PC-3 (cell line): ENCODE measurements at places on chromosomes 4 and X.
A peak's percentile ranks its signal among the peaks of the same experiment; 100 is the strongest.

DNA sequence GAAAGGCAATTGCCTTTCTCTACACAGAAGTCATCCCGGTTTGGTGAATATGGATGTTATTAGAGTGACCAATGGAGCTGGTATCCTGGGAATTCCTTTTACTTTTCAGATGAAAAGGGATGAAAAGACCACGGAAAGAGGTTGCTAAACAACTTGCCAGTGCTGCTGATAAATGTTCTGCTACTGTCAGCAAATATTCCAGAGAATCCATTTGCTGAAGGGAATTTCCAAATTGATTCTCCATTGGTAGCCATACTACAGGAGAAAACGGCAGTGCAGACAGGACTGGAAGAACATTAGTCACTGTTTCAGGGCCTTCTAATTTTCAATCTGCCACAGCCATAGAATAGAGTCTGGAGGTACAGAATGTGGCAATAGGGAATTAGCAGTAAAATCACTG is 451.5 kb downstream of the PCDH11X start:
- no peak for DNase-seq

GRCh38 chr4:101014417-101014816 is 332.9 kb downstream of the PPP3CA start:
- no peak for DNase-seq

- no peak for DNase-seq
Measured at GRCh38 chrX:74636749-74637314, 22.4 kb upstream of the RLIM start.

GRCh38 chrX:118183606-118184005 is 67.0 kb upstream of the KLHL13 start:
- DNase-seq, result peak; percentile 17

DNA sequence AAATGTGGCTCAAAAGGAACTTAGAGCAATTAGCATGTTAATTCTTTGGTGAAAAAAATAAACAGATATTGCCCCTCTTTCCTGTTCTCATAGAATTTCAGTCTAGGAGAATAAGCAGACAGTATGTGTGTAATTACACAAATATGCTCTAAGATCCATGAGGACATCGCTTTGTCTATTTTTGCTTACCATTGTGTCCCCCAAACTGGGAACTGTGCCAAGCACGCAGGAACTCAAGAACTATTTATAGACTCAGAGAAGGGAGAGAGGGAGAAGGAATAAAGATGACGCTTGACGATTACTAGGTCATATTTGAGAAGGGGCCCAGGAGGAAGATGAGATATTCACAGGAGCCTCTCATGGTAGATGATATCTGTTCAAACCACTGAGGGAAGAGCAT is 692.6 kb downstream of the RAB28 start:
- DNase-seq, result no peak

GRCh38 chr4:142645475-142646108 is 200.5 kb downstream of the INPP4B start:
- DNase-seq, result no peak

GRCh38 chrX:23838953-23839352 is 56.0 kb downstream of the SAT1 start:
- DNase-seq, result no peak

DNA sequence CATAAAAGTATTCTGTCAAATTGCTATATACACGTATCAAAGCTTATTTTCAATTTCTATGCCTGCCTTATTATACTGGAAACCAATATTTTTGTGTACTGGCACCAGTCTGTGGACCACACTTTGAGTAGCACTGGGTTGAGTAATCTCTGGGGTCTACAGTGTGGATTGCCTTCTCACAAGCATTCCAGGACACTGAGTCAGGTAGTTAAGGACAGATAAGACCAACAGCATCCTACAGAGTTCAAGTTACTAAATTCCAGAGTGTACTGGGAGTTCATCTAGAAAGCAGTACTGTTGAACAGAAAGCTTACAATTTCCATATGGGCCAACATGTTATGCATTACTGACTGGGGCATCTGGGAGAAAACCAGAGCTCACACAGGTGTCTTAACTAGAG is 61.8 kb downstream of the VMA21 start:
- DNase-seq, result no peak

GRCh38 chr4:52246827-52247226 is 195.7 kb downstream of the SPATA18 start:
- no peak for DNase-seq

GRCh38 chr4:7826176-7826908 is 113.3 kb downstream of the AFAP1 start:
- DNase-seq, result no peak

- DNase-seq, result no peak
Measured at GRCh38 chrX:8083286-8083685, 87.8 kb downstream of the VCX2 start.

- DNase-seq, result peak; percentile 70
Measured at GRCh38 chr4:74292111-74292870, 16.0 kb upstream of the EPGN start.

- DNase-seq, result peak; percentile 84
Measured at GRCh38 chr4:125115941-125116340, 198.8 kb upstream of the FAT4 start.

GRCh38 chr4:38322714-38323113 is 341.3 kb upstream of the KLF3 start:
- peak; percentile 44 for DNase-seq

DNA sequence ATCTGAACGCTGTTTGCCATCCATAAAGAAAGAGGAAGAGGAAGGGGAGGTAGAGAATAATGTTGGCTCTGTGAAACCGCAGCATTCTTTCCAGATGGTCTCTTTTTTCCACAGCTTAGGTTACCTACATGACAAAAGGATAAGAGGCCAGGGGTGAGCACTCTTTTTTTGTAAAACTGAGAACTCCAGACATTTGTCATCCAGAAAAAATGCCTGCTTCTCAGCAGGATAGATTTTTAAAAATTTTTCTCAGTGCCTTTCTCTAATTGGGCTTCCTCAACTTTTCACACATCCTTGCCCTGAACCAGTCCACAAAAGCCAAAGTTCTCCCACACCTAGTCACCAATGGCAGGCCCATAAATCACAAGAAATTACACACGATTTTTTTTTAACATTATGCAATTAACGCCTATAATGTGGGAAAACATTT is 158.1 kb upstream of the TENM3 start:
- DNase-seq, result no peak

GRCh38 chrX:102950908-102951866 is 14.1 kb downstream of the RAB40AL start:
- DNase-seq, result peak; percentile 81

DNA sequence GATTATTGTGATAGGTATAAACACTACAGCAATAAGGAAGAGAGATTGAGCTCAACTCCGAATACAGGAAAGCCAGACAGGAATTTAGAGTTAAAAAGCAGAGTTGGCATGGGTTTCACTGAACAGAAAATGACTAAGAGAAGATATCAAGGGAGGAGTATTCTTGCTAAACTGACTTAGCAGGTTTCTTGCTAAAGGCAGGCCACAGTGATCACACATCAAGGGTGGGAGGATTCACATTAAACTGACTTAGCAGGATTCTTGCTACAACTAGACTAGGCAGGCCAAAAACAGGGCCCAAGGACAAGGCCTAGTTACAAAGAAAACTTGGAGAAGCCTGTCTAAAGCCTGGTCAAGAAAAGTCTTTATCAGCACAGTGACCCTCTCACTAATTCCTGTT is 195.1 kb downstream of the MAGEB5 start:
- DNase-seq, result peak; percentile 3
